ENCODE measurements at places on chromosomes 3 and 15.

DNA sequence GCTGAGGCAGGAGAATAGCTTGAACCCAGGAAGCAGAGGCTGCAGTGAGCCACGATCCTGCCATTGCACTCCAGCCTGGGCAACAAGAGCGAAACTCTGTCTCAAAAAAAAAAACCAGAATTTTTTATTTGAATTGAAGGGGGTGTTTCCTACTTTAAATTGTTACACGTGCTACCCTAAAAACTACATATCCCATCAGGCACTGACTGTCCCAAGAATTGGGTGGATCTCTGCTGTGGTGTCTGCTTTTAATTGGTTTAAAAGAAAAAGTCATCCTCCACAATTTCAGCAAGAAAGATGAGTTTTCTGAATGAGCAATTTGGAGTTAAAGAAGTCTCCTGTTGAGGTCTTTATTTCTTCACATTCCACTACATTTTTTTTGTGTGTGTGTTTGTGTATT lies 2.1 kb downstream of the PDIA3 start:
- DNase-seq = no peak

GRCh38 chr15:60379525-60380274 lies 18.1 kb downstream of the ANXA2 start:
- DNase-seq = no peak

DNA sequence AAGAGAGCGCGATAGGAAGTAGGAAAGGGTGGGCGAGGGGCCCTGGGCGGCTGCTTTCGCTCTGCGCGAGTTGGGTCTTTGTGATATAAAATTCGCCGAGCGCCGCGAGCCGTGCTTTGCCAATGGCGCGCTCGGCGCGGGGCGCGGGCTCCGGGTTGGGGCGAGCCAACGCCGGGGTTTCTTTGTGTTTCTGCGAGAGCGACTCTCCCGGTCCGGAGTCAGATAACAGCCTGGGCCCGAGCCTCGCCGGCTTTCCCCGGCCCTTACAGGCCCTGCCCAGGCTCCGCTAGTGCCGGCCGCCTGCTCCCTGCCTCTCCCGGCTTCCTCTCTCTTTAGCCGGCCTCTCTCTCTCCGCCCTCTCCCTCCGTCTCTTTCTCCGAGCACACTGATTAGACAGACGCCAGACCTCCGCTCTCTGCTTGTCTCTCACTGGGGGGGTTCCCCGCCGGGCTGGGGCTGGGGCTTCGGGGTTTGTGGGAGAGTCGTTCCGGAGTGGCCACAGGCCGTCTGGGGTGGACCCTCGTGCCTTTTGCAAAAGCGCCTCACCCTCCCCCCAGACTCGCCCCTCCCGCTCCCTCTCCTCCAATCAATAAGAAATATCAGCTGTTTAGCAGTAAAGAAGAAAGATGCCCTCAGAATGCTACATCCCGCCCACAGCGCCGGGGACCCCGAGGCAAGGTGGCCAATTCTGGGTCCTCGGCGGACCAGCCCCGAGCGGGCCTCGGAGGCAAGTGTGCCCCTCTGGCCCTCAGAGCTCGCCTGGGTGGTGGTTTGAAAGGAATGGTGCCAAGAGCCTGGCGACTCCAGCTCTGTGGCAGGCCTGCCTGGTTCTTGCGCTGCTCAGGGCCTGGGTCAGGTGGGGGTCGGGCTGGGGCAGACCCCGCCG lies 2.9 kb downstream of the NR2F2 start:
- no peak for DNase-seq

DNA sequence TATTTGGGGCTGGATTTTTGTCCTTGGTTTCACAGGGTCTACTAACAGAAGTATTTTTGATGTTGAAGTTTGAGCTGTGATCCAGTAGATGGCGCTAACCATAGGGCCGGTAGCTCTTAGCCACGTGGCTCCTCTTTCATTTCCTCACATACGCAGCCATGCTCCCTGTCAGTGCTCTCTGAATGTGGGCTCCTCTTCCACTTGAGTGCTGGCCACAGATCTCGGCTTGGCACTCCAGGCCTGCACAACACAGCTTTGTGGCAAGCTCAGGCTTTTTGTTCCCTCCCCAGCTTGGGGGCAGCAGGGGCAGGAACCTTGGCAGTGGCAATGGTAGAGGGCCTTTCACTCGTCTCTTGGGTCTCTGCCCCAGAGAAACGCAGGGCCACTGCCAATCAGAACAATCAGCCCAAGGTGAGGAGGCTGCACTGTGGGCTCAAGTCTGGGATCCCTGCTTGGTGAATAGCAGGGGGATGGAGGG lies 18.6 kb upstream of the DNAAF4 start:
- no peak for DNase-seq

DNA sequence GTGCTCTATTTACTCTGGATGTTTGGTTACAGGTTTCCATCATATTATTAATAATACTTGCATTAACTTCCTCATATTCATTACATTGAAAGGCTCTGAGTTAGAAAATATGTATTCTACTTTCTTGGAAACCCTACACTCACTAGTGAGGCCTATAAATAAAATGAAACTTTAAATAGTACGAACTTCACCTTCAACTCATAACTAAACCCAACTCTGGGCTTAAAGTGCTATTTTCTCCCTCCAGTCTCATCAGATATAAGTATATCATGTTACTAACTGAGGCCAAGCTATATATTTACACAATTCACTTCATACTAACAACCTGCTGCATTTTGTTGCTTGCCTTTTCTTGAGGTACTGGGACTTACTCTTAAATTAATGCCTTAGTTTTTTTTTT lies 306.7 kb downstream of the TIGIT start:
- DNase-seq = no peak

GRCh38 chr15:81955382-81956062 lies 90.3 kb downstream of the MEX3B start:
- DNase-seq = no peak

- DNase-seq = no peak
These were observed at the start of gene CCR8 for GRCh38 chr3:39329493-39329892. Gene CCR8, plus strand, starts transcription at chr3:39329709. Its CDS starts 2,623 bp downstream, at chr3:39332332.

DNA sequence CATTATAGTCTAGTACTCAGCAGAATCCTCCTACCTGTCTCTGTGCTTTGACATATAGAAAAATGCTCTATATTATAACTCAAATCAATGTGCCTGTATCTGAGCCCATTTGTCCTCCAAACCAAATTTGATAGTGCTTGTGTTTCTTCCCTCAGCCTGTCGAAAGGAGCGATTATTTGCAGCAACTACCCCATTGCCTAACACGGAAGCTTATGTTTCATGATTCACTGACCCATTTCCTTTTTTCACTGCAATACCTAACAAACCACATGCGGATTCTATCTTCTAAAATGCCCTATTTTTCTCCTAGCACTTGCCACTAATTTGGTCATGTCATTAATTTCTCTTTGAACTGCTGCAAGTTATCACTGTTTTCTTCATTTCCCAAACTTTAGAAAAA lies 1220.6 kb upstream of the CADM2 start:
- DNase-seq = no peak

- no peak for DNase-seq
These were observed 3.5 kb downstream of the FAM174B start for GRCh38 chr15:92651877-92652575.

GRCh38 chr3:150268426-150269391 lies 139.4 kb upstream of the TSC22D2 start:
- DNase-seq = no peak

- no peak for DNase-seq
These were observed 102.3 kb downstream of the TFDP2 start for GRCh38 chr3:142047021-142047369.

DNA sequence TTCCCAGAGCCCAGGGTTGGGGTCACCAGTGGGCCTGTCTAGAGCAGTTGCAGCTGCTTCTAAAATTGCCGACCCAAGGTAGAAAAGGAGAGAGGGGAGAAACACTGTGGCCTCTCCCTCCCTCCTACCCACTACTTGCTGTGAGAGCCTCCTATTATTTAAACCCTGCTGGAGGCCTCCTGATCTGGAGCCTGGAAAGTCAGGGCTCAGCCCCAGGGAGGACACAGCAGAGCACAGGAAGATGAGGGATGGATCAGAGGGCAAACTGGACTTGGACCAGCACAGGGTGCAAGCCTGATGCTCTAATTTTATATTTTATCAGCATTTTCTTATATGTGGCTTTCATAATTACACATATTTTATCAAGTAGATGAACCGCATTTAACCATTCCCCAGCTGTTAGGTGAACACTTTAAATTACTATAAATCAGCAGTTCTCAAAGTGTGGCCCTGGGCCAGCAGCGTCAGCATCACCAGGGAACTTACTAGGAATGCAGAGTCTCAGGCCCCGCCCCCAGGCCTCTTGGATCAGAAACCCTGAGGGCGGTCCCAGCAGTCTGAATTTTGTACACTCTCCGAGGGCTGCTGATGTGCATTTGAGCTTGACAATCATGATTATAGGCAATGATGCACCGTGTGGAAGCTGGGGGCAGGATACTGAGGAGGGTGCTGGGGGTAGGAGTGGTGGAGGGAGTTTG lies 26.7 kb downstream of the SMAD3 start:
- DNase-seq = no peak

- DNase-seq = no peak
These were observed 283.8 kb upstream of the NR2F2 start for GRCh38 chr15:96046620-96047240.

GRCh38 chr3:18370672-18371071 lies 54.5 kb downstream of the SATB1 start:
- no peak for DNase-seq

DNA sequence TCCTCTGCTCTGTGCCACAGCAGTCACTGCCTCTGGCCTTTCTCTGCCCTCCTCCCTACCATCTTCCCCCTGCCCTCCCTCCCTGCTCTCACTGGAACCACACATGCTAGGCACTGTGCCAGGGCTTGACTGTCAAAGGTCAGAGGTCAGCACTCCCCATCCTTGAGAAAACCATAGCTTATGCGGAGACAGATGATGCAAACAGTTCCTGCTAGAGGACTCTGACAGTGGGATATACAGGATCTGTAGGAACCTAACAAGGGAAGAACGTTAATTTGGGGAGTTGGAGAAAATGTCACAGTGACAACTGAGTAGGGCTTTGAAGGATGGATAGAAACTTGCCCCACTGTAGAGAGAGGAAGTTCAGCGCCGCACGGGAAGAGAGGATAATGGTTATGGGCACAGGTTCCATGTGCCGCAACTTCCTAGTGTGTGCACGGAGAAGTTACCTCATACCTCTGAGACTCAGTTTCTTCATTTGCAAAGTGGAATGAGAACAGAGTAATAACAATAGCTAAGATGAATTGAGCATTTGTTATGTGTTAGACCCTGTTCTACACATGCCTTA lies 29.3 kb upstream of the XYLB start:
- no peak for DNase-seq

GRCh38 chr3:152219769-152220255 lies 48.9 kb upstream of the MBNL1 start:
- DNase-seq = no peak

DNA sequence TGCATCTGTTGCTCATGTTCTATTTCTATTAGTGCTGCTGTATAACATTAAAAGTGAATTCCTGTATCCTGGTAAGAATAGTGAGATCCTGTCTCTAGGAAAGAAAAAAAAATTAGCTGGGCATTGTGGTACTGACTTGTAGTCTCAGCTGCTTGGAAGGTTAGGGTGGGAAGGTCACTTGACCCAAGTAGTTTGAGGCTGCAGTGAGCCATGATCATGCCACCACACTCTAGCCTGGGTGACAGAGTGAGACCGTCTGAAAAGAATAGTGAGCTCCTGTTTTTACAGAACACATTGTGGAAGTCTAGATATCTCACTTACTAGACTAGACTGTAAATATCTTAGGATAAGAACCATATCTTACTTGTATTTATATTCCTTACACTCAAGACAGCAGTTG lies 4.6 kb downstream of the ATP11B start:
- DNase-seq = no peak

DNA sequence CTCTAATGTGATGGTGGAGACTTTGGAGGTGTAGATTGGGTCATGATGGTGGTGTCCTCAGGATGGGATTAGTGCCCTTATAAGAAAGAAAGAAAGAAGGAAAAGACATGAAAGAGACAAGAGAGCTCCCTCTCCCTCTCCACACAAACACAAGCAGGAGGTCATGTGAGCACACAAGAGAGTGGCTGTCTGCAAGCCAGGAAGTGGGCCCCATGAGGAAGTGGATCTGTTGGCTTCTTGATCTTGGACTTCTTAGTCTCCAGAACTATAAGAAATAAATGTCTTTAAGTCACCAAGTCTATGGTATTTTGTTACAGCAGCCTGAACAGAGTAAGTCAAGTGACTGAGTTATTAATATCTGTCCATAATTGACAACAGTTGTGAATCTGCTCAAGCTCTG lies 17.1 kb downstream of the IQCB1 start:
- no peak for DNase-seq

DNA sequence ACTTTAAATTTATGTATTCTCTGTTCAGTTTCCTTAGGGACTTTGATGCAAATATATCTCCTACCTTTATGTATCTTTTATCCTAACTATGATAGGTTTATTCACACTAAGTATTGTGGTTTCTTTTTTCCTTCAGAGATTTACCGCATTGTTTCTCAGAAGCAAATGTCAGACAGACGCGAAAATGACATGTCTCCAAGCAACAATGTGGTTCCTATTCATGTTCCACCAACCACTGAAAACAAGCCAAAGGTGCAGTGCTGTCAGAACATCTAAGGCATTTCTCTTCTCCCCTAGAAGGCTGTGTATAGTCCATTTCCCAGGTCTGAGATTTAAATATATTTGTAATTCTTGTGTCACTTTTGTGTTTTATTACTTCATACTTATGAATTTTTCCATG lies 18.3 kb downstream of the RAB11A start:
- no peak for DNase-seq

DNA sequence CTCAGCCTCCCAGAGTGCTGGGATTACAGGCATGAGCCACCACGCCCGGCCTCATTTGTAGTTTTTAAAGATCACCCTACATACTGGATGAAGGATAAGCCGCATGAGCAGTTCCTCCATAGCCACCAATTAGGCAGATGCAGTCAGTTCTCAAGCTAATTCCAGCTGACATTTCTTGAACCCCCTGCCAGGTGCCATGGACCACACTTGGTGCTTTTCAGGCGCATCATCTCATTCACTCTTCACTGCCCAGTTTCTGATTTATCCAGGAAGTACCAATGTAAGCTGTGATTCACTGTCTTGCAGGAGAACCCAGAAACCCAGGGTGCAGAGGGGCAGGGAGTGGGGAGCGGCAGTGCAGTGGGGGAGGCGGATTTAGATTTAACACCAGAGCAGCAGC lies 56.5 kb upstream of the RASA2 start:
- DNase-seq = no peak

DNA sequence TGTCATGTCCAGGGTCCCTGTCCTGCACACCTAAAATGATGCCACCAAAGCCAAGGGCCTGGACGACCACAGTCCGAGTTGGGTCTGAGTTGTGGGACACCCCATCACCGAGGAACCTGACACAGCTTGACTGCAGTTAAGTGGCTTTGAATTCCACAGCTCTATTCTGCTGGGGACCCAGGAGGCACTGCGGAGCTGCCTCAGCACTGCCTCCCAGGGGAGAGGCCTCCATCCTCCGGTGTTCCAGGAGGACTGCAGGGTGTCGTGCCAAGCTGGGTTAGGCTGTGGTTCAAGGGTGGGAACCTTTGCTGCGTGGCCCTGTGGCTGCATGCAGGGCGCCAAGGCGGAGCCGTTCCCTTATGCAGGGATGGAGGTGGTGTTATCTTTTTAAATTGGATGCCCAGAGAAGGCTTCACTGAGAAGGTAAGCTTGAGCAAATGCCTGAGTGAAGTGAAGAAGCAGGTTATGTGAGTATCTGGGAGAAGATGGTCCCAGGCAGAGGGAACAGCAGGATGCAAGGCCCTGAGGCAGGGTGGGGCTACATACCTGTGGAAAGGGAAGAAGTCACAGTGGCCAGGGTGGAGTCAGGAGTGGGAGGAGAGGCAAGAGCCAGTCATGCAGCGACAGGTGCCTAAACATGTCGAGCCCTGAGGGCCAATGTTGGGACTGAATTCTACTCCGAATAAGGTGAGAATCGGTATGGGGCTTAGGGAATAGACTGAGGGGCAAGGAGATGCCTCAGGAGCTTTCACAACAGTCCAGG lies 144.8 kb downstream of the TPRA1 start:
- DNase-seq = no peak
